ENCODE measurements at places on chromosomes 1 and 21.

GRCh38 chr1:167210966-167211674, 9.6 kb upstream of the POU2F1 start:
- no peaks in the 10 kb centered on the region for H3K4me1 ChIP-seq
- H3K27ac ChIP-seq, result no peak overlapping the region
- H3K36me3 ChIP-seq, result no peaks in the 10 kb centered on the region
- no peak overlapping the region for H3K4me3 ChIP-seq

DNA sequence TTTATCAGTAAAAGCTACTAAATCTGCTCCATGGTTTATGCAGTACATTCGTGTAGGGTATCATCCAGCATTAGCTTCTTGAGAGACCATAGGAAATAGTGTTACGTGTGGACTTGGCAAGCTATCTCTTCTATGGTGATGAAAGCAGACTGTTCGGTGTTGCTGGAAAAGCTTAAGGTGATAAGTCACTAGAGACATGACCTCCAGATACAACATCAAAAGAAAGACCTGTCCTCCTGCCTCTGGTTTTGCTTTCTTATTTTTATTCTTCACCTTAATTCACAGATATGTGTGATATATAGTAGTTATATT, 53.5 kb upstream of the S1PR1 start:
- no peaks in the 10 kb centered on the region for H3K36me3 ChIP-seq
- H3K4me1 ChIP-seq, result peaks cover 16% of the 10 kb centered on the region
- no peak overlapping the region for H3K27ac ChIP-seq
- peak; percentile 9 for DNase-seq

DNA sequence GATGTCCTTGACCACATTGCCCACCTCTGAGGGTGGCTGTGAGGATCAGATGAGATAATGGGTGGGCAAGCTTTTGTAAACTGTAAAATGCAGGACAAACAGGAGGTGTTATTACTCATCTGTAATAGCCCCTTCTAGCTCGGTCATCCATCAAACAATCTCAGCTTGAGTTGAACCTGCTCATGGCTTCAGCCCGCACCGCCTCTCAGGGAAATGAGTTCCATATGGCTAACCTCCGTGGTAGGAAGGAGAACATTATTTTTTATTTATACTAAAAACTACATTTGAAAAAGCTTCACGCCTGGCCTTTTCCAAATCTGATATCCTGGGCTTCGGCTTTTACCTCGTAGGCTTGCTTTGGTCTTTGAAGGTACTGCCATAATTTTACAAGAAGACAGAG, 116.2 kb upstream of the USP24 start:
- H3K27me3 ChIP-seq, result no peaks in the 10 kb centered on the region
- no peaks in the 10 kb centered on the region for H3K36me3 ChIP-seq
- DNase-seq, result no peak
- H3K4me3 ChIP-seq, result no peak overlapping the region
- peaks cover 6% of the 10 kb centered on the region for H3K4me1 ChIP-seq

- no peaks in the 10 kb centered on the region for H3K36me3 ChIP-seq
- no peaks in the 10 kb centered on the region for H3K4me1 ChIP-seq
- no peak overlapping the region for H3K4me3 ChIP-seq
Measured at GRCh38 chr1:61439234-61439633, 285.7 kb downstream of the TM2D1 start.
